CD4-positive, alpha-beta T cell treated with Interleukin-6 at 100 ng/mL for 8 hours (primary cell): ENCODE measurements at places on chromosomes 12 and 14.

DNA sequence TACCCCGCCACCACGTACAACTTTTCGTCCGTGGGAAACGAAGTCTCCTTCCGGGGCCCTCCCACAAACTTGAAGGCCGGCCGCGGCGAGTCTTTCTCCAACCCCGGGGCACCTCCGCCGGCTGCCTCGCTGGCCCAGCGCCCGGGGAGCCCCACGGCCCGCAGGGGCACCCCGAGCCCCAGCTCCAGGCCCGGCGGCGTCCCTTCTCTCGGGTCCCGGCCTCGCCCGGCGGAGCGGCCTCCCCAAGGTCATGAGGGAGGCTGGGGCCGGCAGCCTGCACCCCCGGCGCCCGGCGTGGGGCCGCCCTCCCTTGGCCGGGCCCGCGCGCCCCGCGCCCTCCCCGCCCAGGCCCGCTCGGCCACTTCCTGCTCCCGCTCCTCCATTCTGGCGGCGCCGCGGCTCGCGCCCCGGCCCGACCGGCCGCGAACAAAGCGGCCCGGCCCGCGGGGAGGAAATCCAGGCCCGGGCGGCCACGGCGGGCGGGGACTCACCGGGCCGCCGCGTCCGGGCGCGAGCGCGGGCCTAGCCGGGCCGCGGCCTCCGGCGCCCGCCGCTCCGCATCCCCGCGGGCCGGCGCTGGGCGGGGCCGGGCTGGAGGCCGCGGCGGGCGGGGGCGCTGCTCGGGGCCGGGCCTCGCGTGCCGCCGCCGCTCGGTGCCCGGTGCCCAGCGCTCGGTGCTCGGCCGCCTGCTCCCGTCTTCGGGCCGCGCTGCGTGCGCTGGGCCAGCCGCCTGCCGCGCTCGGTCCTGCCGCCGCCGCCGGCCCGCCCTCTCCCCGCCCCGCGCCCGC, at the start of gene AKT1:
AKT1 (minus strand) TSS at position 756 of the 788 bp plus-strand sequence. CDS start 3,105 bp downstream, outside the sequence.
- DNase-seq: no peak

DNA sequence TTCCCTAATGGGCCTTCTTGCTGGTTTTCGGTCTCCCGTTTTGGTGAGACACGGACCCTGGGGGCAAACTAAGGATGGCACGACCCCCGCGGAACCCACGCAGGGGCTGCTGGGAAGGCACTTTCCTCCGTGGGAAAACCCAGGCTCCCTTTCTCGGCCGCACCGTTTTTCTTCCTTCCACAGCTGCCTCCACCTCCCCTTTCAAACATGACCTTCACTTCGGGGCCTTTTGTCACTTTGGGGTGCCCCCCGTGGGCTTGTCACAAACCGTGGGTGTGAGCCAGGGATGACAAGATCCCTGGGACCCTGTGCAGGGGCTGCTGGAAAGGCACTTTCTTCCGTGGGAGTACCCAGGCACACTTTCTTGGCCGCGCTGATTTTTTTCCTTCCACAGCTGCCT, 268.7 kb downstream of the ALG10 start:
- no peak for DNase-seq

- no peak for DNase-seq
Measured at GRCh38 chr12:37541356-37541755, 775.2 kb upstream of the ALG10B start.

DNA sequence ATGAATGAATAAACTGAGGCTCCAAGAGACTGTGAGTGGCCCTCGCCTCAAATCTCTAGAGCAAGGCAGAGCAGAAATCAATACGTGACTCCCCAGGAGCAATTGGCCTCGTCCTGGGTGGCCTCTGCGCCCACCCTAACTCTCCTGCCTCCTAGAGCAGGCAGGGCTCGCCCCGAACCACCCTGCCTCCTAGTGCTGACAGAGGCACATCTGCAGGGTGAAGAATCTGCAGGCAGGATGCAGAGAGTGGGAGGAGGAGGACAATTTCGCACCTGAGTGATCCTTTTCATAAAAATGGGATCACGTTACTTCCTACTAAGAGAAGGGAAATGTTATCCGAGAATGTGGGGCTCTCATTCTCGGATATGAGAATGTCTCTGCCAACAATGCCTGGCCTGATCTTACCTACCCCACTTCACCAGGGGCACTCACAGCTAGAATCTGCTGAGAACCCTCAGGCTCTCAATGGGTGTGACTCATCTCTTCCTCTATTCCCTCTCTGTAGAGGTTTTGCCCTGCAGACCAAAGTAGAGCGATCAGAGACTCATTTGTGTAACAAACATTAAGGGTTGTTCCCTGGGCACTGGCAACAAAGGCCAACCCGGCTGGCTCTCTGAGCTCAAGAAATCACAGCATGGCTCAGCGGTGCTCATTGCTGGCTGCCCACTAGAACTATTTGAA, 61.7 kb upstream of the BCL2L14 start:
- DNase-seq: peak; percentile 80

DNA sequence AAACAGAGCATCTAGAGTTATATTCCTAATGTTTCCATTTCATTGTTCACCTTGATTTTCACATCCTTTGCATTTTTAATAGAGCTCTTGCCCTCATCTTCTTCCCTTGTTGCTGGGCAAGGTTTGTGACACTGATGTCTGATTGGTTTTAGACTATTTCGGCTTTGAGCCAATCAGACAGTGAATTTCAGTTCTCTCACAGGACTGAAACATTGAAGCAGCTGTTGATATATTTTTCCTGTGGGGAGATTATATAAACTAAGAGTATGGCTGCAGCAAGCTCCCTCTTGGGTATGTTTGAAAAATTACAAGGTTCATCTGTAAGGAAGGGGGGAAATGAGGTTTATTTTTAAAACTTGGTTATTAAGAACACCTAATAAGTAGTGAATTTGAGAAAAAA, 51.2 kb downstream of the ATF7IP start:
- peak; percentile 65 for DNase-seq

DNA sequence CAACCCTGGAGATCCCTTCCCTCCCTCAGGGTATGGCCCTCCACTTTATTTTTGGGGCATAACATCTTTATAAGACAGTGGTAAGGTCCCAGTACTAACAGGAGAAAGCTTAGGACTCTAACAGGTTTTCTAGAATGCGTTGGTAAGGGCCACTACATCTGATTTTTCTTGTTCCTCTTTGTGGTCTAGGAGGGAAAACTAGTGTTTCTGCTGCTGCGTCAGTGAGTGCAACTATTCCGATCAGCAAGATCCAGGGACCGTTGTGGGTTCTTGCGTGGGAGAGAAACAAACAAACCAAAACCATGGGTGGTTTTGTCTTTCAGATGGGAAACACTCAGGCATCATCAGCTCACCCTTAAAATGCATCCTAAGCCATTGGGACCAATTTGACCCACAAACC, 123.6 kb upstream of the SLC16A7 start:
- DNase-seq: no peak

DNA sequence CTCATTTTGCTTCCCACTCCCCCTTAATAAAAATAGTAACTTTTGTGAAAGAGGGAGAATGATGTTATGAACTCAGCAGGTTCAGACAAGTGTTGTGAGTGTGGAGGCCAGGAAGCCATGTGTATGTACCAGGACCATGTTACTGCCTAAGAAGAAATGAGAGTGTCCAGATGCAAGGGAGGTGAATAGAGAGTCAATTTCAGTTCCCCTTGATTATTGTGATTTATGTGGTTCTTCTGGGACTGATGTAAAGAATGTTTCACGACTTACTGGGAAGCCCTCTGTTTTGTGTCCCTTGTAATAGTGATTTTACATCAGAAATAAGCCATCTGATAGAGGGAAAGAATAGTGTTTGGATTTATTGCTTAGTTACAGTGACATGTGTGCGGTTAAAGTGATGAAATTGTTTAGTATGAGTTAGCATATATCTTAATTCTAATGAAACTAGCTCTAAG, 32.5 kb downstream of the FBXO34 start:
- DNase-seq: no peak

GRCh38 chr12:65300679-65301349, 22.3 kb downstream of the MSRB3 start:
- DNase-seq: no peak

GRCh38 chr12:103824290-103824689, 16.7 kb downstream of the NT5DC3 start:
- no peak for DNase-seq

DNA sequence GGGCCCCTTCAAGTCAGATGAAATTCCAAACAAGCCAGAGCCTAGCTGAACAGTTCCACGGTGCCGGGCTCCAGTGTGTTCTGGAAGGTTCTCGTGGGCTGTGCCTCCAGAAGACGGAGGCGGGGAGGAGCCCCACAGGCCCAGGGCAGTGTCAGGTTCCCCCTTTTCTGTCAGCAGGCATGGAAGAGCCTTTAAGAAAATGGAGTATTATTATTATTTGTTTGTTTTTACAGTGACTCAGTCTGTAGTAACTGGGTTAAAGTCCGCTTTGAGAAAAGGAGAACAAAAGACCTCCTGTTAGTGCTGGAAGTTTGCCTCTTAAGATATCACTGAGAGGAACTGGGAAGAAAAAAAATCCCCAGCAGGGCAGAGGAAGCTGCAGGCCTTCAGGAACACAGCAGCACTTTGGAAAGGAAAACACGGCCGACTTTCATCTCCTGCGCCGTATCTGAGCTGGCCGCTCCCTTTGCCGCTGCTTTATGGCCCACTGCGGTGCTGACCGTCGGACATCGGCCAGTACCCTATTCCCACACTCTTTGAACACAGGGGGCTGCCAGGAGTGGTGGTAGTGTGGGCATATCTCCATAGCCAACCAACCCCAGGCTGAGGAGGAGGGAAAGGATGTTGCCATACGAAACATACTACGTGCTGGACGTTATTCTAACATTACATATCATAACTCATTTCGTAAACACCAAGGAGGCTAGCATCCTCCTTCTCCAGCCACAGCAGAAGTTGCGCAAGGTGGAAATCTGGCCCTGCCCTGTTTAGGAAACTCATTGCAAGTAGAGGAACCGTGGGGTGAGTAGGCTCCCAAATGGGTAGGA, 194.0 kb downstream of the ZFP36L1 start:
- no peak for DNase-seq

GRCh38 chr14:103314496-103315277, 19.4 kb upstream of the EIF5 start:
- DNase-seq: no peak

DNA sequence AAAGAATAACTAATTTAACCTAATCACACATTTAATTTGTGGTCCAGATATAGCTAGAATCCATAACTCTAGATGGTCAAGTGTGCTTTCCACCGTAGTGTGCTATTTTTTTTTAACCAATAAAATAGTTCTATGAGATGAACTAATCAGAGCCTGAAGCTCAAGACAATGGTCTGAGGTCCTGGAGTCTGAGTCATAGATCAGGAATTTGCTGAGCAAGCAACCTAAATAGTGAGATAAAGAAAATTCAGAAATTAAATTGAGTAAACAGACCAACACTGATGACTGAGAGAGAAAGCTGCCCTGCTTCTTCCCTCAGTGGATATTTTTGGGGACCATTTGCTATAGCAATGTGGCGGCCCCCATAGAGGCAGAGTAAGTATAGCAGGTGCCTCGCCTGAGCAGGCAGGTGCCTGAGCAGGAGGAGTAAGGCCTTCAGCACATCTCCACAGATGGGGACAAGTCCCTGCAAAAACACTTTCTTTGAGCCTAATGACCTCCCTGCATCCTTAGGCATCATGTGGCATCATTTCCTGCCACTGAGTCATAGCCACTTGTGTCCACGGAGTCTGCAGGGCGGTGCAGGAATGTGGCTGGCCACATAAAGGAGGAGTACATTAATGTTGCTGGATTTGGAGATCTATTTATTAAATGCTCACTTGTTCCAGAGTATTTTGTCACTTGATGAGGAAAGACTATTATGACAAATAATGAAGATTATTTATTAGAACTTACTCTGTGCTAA, 13.9 kb upstream of the CLEC4E start:
- no peak for DNase-seq

- no peak for DNase-seq
Measured at GRCh38 chr12:91215940-91216454, 33.4 kb upstream of the DCN start.

GRCh38 chr12:25957793-25958427, 572 bp upstream of the RASSF8 start:
- no peak for DNase-seq

DNA sequence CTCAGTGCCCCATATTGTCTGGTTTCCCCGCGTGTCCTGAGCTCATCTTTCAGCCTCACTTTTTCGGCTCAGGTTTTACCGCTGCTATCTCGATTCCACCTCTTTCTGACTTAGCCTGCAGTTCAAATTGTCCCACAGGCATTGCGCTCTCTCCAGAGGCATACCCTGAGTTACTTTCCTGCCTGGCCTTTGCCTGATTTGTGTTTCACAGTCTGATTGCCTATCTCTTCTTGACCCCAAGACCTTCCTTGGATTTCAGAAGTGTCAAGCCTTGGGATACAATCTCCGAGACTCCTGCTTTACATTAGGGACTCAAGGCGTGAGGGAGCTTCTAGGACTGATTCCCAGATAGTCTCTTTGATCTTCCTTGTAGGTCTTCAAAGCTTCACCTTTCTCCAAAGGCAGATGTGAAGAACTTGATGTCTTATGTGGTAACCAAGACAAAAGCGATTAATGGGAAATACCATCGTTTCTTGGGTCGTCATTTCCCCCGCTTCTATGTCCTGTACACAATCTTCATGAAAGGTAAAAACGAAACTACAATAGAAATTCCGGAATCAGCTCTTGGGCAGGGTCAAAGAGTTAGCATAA, 629 bp downstream of the LETMD1 start:
- no peak for DNase-seq

DNA sequence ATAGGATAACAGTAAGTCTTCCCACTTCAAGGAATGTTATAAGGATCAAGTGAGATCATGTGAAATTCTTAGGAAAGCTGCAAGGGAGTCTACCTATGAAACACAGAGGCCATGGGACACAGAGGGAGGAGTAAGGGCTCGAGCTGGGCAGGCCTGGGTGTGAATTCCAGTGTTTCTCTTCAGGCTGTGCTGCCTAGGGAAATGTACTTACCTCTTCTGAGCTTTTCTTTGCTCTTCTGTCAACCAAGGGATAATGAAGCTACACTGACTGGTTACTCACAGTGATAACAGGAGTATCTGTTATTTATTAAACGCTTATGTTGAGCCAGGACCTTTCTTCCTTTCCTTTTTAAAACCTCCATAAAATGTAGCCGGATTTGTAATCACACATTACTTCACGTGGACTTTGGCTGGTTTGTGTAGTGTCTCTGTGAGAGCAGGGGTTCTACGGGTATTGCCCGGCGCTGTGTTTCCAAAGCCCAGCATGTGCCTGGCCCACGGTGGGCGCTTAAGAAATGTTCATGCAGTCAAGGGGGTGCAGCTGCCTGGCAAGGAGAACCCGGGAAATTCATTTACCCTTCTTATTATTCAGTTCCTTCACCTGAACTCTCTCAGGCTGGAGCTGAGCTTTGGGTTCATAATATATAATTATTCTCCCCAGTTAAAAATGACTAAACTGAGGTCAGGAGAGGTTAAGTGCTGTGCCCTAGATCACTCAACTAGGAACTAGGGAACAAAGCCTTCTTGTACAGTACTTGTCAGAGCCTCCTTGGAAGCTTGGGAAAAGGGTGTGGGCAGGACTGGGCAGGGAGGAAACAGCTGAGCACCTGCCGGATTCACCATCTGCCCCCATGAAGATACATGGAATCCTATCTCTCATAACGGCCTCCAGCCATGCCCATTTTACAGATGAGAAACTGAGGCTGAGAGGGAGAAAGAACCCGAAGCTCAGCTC, 214.2 kb downstream of the CACNA1C start:
- DNase-seq: no peak

GRCh38 chr12:94969424-94969823, 34.1 kb downstream of the NDUFA12 start:
- no peak for DNase-seq
